ENCODE measurements at places on chromosomes 5 and 9.

DNA sequence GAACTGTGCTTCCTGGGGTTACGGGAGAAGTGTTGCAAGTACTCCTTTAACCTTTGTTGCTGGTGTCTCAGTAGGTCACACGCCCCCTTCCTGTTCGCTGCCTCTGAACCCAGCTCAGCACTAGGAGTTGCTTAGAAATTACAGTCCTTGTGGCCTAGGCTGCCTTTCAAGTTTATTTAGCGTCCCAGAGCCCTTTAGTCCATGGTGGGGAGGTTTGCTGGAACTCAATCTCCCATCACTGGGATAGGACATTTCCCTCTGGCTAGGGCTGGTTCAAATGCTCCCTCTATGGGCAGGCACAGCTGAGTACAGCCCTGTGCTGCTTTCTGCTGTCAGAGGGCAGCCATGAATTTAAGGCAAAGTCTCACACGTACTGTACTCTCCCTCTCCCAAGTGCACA is 4.7 kb downstream of the IFNA8 start:
- no peak for DNase-seq

- no peak for DNase-seq
Measured at GRCh38 chr5:181263633-181264032, 2.7 kb upstream of the TRIM52 start.

DNA sequence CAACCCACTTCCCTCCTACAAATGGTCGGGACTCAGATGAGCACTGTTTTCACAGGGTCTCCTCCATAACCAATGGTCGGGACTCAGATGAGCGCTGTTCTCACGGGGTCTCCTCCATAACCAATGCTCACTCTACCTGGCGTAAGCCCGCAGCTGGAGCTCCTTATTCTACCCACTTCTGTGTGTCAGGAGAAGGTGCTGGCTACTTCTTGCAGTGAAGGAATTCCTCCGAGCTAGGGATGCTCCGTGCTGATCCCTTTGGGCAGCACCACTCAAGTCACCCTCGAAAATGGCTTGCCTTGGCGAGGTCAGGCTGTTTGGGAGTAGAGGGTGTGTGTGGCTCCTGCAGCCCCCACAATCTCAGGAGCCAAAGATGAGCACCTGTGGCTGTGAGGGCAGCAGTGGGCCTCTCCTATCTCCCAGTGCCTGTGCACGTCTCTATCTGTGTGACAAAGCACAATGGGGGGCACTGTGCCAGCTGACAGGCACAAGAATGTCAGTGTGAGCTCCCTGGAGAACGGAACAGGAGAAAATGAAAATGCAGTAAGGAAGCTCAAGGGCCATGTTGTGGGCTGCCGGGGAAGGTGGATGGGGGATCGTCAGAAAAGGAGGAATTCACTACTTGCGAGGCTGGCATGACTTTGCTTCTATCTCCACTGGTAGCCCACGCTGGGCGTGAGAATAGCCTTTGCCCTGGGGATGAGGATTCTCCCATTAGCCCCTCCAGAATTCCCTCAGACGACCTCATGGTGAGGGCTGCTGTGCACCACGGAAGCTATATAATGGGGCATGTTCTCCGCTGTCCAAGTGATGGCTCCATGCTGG is 3.9 kb upstream of the BTNL9 start:
- DNase-seq: no peak

DNA sequence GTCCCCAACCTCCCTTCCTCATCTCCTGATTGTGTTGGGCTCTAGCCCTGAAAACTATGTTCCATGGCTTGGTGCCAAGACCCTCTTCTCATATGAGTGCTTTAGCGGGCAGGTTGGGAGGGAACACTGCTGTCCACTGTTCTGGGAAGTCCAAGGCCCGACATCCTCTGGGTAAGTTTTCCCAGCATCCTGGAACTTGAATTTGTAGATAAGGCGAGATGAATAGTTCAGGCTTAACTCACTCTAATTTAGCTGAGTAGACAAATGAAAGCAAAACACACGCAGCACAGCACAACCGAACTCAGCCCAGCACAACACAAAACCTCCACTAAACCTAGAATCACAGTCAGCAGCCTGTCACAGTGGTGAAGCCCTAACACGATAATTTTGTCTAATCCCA is 95.3 kb upstream of the SLC28A3 start:
- no peak for DNase-seq

DNA sequence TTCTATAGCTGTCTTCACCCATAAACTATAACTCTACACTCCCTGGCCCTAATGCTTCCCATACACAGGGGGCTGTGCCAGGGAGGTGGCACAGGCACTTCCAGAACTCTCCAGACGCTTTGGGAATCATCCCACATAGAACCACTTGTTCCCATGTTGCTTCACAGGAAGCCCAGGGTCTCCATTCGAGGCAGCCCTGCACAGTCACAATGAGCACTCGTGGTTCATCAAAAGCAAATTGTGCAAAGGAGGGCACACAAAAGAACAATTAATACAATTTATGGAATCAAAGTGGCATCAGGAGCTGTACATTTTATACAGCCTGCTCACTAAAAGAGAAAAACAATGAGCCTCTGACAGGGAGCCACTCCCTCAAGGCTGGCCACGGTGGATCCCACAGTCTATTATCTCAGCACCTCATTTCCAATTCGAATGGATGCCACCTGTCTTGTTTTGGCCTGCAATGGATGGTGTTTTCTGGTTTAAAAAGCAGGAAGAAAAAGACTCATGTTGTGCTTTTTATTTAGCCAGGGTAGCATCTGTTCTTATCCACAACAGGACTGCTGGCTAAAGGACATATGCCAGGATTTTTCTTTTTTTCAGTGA is 354.8 kb downstream of the ENC1 start:
- no peak for DNase-seq

DNA sequence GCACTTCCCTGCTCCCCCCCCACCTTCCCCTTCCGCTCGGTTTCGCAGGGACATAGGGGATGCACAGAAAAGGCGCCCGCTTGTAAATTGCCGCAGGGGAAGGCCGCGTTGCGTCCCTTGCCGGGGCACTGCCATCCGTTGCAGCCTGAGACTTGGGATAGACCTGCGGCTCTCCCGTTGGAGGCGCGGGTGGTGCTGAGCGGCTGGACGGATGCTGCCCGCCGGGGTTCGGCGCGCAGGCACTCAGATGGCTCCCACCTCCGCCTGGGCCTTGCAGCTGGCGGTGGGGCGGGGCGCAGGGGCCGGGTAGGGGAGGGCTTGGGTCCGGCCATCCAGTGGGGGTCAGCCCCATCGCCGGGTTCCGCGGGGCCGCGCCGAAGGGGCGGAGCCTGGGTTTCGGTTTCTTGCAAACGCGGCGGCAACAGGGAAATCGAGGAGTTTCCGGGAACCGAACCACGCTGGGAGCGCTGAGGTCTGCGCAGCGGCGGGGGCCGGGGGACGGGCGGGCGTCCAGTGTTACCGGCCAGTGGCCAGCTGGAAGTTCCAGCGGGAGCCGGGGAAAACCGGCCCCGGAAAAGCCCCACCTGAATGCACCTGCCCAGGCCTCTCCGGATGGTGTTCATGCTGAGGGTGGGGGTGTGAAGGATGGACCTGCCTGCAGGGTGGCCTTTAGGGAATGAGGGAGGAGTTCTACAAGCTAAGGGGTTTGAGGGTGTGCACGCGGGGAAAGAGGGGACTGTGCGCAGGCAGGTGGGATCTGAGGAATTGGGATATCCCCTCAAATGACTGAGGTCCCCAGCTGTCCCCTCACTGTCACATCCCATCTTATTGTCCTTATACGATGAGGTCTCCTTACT is 6.3 kb upstream of the IRF1 start:
- DNase-seq: no peak

DNA sequence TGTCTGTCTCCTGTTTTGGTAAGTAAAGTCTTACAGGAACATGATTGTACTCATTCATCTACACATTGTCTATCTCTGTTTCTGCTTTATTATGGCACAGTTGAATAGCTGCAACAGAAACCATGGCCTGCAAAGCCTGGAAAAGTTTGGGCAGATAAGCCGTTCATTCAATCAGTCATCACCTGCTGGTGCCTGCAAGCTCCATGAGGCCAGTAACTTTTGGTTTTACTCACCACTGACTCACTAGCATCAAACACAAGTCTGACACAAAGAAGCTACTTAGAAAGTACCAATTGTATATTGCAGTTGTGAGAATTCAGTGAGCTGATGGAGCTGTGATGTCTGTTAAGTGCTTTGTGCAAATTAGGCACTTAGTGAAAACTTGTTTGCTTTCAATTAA is 373.6 kb upstream of the SGCD start:
- no peak for DNase-seq

DNA sequence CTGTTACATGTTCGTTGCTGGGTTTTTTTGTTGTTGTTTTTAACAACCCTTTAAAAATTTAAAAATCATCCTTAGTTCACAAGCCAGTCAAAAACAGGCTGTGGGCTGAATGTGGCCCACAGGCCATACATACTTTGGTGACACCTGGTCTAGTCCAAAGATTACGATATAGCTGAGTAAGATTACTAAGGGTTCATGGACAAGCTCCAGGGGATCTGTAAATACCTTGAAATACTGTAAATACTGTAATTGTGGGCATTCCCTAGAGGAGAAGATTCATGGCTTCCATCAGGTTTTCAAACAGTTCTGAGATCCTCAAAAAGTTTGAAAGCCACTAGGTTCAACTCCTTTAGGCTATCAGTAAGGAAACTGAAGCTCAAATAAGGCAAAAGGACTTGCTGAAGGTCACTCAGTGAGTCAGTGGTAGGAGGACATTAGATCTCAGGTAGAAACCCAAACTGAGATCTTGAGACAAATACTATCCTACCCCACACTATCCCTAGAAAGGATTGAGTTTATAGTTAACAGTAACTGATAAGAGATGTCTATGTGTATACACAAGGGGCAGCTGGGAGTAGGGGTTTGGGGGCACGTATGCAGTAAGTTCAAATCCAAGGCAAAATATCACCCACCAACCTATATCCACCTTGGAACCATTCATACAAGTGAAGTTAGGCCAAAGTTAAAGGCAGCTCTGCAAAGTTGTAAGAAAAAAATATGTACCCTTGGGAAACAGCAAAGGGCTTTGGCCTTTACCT is 17.8 kb downstream of the RAB14 start:
- DNase-seq: no peak

DNA sequence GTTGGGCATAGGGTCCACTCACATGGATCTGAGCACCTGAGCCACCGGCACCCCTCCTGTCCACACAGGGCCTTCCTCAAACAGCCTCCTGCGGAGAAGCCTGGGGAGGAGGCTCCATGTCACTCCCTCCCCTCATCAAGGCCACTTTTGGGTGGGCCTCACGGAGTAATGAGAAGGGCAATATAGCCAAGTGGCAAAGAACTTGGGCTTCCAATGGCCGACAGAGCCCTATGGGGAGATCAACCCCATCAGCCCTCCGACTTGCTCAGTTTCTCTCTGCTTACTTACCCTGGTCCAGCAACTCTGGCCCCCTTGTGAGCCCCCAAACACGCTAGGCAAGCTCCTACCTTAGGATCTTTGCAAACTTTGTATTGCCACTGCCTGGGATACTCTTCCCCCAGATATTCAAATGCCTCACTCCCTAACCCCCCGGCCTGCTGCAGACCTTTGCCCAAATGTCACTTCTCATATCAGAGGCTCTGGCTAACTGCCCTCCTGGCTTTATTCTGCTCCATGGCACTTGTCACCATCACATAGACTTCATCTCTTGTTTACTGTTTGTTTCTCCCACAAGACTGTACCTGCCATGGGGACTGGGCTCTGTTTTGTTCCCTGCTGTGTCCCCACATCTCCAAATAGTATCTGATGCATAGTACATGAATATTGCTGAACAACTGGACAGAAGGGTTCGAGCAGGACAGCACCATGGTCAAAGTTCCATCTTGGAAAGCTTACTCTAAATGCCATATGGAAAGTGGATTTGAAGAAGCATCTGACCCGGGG is 220.8 kb downstream of the FSTL4 start:
- no peak for DNase-seq

DNA sequence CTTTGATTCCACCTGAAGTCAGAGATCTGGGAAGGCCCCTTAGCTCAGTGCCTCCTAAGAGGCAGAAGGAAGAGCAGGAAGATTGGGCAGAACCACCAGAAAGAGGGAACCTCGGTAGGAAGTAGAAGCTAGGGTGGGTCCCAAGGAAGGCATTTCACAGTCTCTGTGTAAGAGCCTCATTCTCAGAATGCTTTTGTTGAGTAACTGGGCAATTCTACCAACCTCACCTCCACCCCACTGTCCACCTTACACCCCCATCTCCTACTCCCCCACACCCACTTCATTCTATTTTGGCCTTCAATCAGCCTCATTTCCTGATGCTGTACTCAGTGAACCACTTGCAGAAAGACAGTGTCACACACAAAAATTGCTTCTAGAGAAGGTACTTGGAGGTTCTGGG is 3.5 kb downstream of the HBEGF start:
- no peak for DNase-seq

DNA sequence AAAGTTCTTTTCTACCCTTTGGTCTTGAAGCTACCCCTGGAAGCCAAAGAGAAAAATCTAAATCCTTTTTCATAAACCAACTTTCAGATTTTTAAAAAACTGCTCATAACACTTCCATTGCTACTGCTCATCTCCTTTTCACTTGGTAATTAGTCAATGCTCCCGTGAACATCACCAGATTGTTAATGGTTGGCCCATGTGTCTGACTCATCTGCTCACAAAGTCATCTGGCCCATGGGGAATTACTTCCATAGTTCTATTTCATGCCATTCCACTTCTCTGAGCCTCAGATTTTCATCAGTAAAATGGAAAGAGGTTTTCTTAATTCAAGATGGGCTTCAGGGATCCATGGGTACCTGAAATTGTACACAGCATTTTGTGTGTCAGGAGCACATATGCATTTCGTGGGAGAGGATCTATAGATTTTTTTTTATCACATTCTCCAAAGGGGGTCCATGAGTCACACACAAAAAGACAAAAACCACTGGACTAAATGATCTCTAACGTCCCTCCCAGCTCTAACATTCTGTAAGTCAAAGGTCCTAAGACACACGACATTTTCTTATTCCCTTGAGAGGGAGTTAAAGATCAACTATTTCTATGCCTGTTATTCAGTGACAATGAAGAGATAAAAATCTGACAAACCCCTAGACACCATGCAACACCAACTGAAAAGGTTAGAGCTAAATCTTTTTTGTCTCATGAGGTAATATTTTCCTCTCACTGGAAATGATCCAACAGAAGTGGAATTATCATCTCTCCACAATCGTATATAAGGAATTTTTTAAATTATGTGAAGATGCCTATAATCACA is 75.4 kb downstream of the TEX10 start:
- DNase-seq: no peak

DNA sequence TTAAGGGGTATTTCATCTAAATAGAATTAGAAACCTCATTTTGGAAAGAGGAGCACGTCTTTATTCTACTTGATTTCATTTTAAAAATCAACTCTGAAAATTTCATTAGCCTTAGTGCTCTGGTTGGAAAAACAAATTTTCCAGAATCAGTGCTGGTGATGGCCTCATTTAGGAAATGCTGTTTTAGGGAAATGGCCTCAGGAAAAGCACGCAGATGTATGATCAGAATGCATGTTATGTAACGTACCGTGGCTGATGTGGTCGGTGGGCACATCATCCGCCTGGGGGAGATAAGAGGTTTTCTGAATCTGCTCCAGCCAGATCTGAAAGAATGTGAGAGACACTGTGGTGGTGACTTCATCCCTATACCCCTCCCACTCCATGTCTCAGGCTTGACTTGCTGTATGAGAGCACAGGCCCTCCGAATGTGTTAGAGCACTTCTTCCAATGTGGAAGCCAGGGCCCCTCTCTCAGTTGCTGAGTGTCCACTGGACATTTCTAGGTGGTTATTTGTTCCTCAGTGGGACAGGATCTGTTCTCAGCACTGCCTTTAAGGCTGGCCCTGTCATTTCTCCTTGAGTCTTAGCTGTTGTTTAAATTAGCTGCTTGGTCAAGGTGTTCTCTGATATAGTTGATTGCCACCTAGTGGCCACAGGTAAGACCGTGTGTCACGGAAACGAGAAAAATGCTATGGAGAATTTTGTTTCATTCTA is 96.5 kb downstream of the ARHGAP26 start:
- no peak for DNase-seq

- no peak for DNase-seq
Measured at GRCh38 chr9:131734165-131734610, 5.7 kb downstream of the RAPGEF1 start.

Data from BJ (cell line).